Memory B cell (primary cell): ENCODE measurements at places on chromosomes 13 and 19.

- no peak for DNase-seq
- H3K27ac ChIP-seq, result peak overlapping the region; percentile 40
- H3K4me3 ChIP-seq, result peak overlapping the region; percentile 65
- H3K4me1 ChIP-seq, result peaks cover 28% of the 10 kb centered on the region
Measured at GRCh38 chr19:29666578-29667386, 1.5 kb downstream of the PLEKHF1 start.

DNA sequence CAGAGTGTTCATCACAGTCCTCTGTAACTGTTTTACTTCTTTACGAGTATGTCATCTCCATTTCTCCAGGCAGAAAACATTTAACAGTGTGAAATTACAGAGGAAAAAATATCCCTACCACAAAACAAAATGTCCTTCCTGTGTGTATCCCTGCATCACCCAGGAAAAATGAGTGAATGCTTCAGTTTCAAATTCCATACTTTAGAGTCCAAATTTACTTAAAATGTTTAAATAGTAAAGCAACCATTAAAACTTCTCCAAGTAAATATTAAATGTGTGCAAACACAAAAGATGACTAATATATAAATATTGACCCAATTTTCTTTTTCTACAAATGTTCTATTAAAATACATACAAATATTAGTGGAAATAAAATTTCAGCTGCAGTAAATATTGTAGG is 1016.6 kb upstream of the PCDH20 start:
- H3K27me3 ChIP-seq, result no peaks in the 10 kb centered on the region
- no peak overlapping the region for H3K27ac ChIP-seq
- H3K36me3 ChIP-seq, result no peaks in the 10 kb centered on the region
- H3K4me1 ChIP-seq, result no peaks in the 10 kb centered on the region
- H3K4me3 ChIP-seq, result no peak overlapping the region

DNA sequence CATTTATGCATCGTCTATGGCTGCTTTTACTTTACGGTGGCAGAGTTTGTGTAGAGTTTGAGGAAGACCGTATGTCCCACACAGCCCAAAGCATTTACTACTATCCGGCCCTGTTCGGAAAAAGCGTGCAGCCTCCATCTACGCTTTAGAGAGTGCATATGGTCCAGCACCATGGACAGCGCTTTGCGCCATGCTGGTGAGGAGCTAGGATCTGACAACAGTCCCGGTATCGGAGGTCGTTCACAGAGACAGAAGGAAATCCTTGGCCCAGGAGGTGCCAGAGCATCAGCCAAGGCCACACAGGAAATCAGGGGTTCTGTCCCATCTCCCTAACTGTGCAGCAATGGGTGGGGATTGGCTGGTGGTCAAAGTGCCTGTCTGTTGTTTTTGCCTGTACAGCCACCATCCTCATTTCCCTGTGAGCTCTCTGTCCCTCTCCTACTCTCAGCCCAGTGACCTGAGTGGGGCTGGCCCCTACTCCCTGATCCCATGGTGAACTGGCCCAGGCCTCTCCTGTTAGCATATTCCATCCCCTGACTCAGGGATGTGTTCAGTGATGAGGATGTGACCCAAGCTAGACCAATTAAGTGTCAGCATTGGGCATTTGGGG is 16.2 kb upstream of the PRODH2 start:
- H3K27me3 ChIP-seq, result peaks cover 19% of the 10 kb centered on the region
- H3K27ac ChIP-seq, result no peak overlapping the region
- no peak overlapping the region for H3K4me3 ChIP-seq
- no peaks in the 10 kb centered on the region for H3K4me1 ChIP-seq
- H3K36me3 ChIP-seq, result no peaks in the 10 kb centered on the region

DNA sequence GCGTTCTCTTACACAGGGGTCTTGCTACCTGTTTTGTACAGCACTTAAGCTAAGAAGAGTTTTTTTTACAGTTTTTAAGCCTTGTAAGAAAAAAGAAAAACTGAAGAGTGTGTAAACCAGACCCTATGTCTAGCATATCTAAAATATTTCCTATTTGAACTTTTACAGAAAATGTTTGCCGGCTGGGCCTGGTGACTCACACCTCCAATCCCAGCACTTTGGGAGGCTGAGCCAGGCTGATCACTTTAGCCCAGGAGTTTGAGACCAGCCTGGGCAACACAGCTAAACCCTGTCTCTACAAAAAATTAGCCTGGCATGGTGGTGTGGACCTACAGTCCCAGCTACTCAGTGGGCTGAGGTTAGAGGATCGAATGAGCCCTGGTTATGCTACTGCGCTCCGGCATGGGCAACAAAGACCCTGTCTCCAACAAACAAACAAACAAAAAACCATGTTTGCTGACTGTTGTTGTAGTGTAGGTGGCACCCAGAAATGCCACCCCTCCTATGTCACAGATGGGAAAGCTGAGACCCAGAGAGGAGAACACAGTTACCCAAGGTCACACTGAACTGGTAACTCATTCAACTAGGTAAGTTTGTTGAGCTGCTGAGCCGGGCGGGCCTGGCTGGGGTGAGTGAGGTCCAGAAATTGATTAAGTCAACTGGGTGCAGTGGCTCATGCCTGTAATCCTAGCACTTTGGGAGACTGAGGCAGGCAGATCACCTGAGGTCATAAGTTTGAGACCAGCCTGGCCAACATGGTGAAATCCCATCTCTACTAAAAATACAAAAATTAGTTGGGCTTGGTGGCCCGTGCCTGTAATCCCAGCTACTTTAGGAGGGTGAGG is 1.9 kb upstream of the VASP start:
- peak overlapping the region; percentile 68 for H3K4me3 ChIP-seq
- no peak for DNase-seq
- H3K27ac ChIP-seq, result peak overlapping the region; percentile 94
- peaks cover 30% of the 10 kb centered on the region for H3K4me1 ChIP-seq

DNA sequence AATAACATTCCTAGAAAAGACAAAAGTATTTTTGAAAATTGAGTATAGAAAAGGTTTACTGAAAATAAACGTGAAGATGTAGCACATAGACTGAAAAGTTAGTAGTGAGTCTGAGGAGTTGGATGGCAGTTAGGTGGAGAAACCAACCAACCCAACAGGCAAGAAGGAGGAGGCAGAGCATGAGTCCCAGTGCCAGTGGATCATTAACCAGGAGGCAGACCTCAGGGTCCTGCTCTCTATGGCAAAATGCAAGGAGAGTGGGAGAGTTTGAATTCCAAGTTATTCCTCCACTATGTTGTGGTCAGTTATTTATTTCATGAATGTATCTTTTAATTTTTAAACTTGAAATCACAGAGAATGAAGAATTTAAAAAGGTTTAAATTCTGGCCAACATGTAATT is 446.4 kb downstream of the GPC6 start:
- H3K27me3 ChIP-seq, result no peaks in the 10 kb centered on the region
- no peaks in the 10 kb centered on the region for H3K36me3 ChIP-seq
- H3K4me3 ChIP-seq, result no peak overlapping the region
- DNase-seq, result no peak

- H3K36me3 ChIP-seq, result peaks cover 26% of the 10 kb centered on the region
- H3K27ac ChIP-seq, result peak within 1 kb of the TSS; percentile 95
- no peaks in the 10 kb centered on the region for H3K27me3 ChIP-seq
- H3K4me1 ChIP-seq, result peaks cover 36% of the 10 kb centered on the region
- H3K4me3 ChIP-seq, result peak within 1 kb of the TSS; percentile 100
- DNase-seq, result peak; percentile 99
Measured at GRCh38 chr19:1039646-1040475, at the start of gene ABCA7. TSS of gene ABCA7 (plus strand) at chr19:1040107. CDS start at chr19:1041362, 1,255 bp downstream.

DNA sequence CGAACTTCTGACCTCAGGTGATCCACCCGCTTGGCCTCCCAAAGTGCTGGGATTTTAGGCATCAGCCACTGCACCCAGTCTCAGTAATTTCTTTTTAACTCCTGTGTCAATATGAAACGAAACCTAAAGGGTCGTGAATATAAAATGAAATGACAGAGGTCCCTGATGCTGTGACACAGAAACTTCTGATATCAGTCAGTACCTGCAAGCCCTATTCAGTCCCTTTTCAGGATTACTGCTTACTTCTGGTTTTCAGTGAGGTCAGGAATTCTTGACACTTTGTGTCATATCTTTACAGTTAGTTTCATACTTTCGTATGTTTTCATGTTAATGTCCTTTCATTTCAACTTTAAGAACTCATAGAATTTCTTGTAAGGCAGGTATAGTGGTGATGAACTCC is 58.7 kb downstream of the RNF17 start:
- H3K4me1 ChIP-seq, result peaks cover 3% of the 10 kb centered on the region
- no peak overlapping the region for H3K4me3 ChIP-seq
- DNase-seq, result no peak
- H3K27ac ChIP-seq, result no peak overlapping the region
- H3K27me3 ChIP-seq, result peaks cover 10% of the 10 kb centered on the region
- H3K36me3 ChIP-seq, result peaks cover 2% of the 10 kb centered on the region

DNA sequence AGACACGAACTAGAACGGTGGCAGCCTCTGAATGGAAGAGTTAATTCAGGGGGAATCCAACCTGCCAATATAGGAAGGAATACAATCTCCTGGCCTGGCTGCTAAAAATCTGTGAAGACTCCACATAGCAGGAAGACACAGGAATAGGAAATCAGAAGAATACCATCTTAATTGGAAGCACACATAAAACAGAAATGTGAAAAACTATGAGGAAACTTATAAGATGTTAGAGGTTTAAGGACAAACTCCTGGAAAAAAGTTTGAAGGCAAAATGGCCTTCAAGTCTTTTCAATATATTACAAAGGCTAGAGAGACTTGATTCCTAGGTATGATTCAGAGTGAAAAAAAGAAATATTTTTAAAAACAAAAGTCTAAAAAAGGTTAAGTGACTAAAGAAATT is 78.1 kb upstream of the FBXL3 start:
- H3K4me3 ChIP-seq, result no peak overlapping the region
- no peaks in the 10 kb centered on the region for H3K4me1 ChIP-seq
- no peak for DNase-seq
- H3K27ac ChIP-seq, result no peak overlapping the region
- no peaks in the 10 kb centered on the region for H3K27me3 ChIP-seq

DNA sequence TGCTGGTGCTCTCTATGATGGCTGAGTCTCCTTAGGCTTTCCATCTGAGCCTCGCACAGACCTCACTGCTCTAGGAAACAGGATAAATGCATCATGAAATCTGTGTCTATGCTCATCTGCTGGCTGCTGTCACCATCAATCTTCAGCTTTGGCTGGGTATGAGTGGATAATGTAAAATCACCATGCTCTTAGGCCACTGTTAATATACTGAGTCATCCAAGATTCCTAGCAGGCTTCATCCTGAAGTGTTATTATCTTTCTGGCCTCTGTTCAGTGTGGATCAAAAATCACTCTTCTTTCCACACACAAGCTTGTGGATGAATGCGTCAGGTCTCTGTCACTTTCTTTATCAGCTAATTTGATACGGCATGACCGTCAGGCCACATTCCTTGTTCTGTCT is 317.4 kb downstream of the NALCN start:
- H3K4me1 ChIP-seq, result no peaks in the 10 kb centered on the region
- no peak for DNase-seq
- H3K36me3 ChIP-seq, result no peaks in the 10 kb centered on the region

GRCh38 chr13:60214213-60215055 is 50.7 kb upstream of the DIAPH3 start:
- peaks cover 3% of the 10 kb centered on the region for H3K27me3 ChIP-seq
- no peak overlapping the region for H3K4me3 ChIP-seq
- DNase-seq, result no peak
- no peaks in the 10 kb centered on the region for H3K4me1 ChIP-seq
- H3K36me3 ChIP-seq, result no peaks in the 10 kb centered on the region

DNA sequence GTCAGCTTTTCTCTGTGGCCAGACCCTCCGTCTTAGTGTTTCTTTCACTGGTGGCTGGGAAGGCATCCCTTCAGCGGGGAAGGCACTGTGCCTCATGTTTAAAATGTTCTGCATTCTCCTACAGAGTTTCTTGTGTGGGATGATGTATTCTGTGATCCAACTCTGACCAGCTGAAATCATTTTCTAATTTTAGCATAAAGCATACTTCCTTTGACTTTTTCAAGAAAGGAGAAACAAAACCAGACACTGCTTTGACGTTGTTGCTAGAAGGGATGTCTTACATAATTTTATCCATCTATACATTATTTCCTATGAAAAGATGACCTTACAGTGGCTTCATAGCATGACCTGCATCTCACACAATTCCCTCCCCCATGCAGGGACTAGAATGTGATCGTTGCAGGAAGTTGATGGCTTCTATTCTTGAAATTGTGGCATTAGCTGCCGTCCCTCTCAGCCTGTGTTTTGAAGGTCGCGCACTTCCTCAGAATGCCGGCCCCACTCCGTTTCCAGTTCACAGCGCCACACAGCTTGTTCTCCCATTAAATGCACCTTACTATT is 38.6 kb upstream of the TEX29 start:
- no peaks in the 10 kb centered on the region for H3K27me3 ChIP-seq
- H3K4me1 ChIP-seq, result peaks cover 2% of the 10 kb centered on the region
- no peak overlapping the region for H3K27ac ChIP-seq
- peaks cover 48% of the 10 kb centered on the region for H3K36me3 ChIP-seq
- no peak overlapping the region for H3K4me3 ChIP-seq
- DNase-seq, result no peak

- no peaks in the 10 kb centered on the region for H3K4me1 ChIP-seq
- H3K27ac ChIP-seq, result no peak overlapping the region
- no peaks in the 10 kb centered on the region for H3K36me3 ChIP-seq
- peaks cover 2% of the 10 kb centered on the region for H3K27me3 ChIP-seq
Measured at GRCh38 chr13:93225610-93226009, 997 bp upstream of the GPC6 start.

GRCh38 chr13:96294930-96295881 is 205.3 kb downstream of the HS6ST3 start:
- no peak for DNase-seq
- no peak overlapping the region for H3K4me3 ChIP-seq
- H3K36me3 ChIP-seq, result no peaks in the 10 kb centered on the region
- H3K4me1 ChIP-seq, result no peaks in the 10 kb centered on the region
- H3K27me3 ChIP-seq, result no peaks in the 10 kb centered on the region

DNA sequence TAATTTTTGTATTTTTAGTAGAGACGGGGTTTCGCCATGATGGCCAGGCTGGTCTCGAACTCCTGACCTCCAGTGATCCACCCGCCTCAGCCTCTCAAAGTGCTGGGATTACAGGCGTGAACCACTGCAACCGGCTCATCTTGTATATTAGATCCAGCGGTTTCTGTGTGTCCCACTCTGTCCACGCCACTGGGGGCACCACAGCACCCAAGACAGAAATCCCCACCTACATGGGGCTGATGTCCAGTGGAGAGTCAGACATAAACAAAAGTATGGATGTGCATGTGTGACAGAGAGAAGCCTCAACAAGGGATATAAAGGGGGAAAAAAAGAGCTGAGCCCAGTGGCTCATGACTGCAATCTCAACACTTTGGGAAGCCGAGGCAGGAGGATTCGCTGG is 65.8 kb upstream of the ADGRE5 start:
- H3K4me3 ChIP-seq, result no peak overlapping the region
- H3K27me3 ChIP-seq, result no peaks in the 10 kb centered on the region
- DNase-seq, result no peak
- H3K27ac ChIP-seq, result no peak overlapping the region
- no peaks in the 10 kb centered on the region for H3K4me1 ChIP-seq

DNA sequence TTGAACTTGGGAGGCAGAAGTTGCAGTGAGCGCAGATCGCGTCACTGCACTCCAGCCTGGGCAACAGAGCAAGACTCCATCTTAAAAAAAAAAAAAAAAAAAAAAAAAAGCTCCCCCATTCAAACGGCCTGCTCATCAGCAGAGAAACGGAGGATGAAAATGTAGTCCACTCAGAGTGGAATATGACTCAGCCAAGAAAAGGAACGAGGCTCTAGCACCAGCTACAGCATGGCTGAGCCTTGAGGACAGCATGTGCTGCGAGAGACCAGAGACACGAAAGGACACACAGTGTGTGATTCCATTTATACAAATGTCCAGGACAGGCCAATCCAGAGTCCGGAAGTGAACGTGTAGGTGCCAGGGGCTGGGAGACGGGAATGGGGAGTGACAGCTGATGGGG is 18.1 kb upstream of the MIER2 start:
- H3K27ac ChIP-seq, result no peak overlapping the region
- peaks cover 2% of the 10 kb centered on the region for H3K36me3 ChIP-seq
- peaks cover 13% of the 10 kb centered on the region for H3K27me3 ChIP-seq
- no peak overlapping the region for H3K4me3 ChIP-seq
- DNase-seq, result no peak
